ENCODE measurements at places on chromosomes 2 and 18. TPM values are rescaled to one million over a fixed set of nuclear protein-coding genes. Genes with fewer than 3 reads are reported as not detected.

The PROM2 gene
- total RNA-seq, result 0.60 TPM

GRCh38 chr18:30094556-30094955, 948.0 kb downstream of the DSC3 start:
- peak; percentile 60 for DNase-seq

DNA sequence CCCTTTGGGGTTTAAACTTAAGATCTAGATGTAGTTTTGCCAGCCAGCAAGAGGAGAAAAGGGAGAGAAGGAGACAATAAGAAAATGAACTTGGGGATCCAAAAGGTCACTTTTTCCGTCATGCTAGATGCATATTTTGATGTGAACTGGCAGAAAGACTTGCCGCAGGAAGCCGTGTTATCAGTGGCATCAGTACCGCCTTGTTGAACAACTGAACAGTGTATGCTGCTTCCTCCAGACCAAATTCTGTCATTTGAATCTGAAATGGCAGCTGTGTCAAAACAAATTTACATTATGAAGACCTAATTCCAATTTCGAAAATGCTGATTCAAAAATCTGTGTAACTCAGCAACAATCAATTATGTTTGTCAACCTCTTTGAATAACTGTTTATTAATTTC, 42.1 kb downstream of the TMEM200C start:
- DNase-seq, result no peak

The L3MBTL4 gene
- 0.18 TPM for total RNA-seq

DNA sequence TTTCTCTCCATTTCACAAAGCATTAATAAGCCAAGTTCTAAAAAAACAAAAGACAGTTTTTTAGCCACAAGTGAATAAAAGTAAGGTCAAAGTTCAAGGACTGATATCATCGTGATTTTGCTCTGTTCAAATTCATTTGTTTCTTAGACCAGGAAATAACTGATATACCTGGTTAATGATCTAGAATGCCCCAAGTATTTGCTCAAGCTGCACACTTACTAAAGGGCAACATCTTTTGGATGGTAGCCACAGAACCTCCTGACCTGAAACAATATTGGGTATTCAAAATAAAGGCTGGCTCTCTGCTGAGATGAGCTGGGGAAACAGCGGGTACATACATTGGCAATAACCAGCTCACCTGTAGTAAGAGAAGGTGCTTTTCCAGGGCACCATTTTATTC, 314.7 kb upstream of the LYPD1 start:
- DNase-seq, result no peak

The TGFA gene
- total RNA-seq, result 0.12 TPM

- peak; percentile 32 for DNase-seq
Observed at GRCh38 chr2:189661957-189662321, 680 bp downstream of the ASNSD1 start.

The MOGAT1 gene
- total RNA-seq, result not detected

DNA sequence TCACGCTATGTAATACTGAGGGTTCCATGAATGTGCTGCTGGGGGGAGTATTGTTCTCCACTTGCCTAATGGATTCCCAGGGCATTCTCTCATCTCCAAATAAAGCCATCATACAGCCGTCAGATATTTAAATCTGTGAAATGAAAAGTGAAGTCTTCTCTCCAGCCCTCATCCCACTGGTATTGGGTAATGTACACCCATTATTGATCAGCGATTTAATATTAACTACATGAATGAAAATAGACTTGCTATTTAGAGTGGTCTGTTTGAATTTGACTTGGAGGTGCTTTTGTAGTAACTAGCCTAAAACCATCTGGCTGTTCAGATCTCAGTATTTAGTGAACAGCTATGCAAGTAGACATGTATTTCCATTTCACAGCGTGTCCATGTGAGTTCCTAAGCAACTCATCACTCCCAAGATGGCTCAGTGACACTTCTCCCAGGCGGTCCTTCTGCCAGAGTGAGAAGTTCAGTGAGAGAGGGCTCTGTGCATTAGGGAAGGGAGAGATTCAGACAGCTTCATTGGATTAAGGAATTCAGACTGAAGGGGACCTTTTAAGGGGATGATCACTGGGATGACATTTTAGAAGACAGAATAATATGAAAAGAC, 140.7 kb downstream of the WDSUB1 start:
- DNase-seq, result no peak

The BMP10 gene
- not detected for total RNA-seq

The TEX44 gene
- not detected for total RNA-seq

GRCh38 chr18:77397056-77397455, 147.4 kb downstream of the GALR1 start:
- DNase-seq, result no peak

- no peak for DNase-seq
Observed at GRCh38 chr2:233817995-233818638, 36.2 kb downstream of the HJURP start.

DNA sequence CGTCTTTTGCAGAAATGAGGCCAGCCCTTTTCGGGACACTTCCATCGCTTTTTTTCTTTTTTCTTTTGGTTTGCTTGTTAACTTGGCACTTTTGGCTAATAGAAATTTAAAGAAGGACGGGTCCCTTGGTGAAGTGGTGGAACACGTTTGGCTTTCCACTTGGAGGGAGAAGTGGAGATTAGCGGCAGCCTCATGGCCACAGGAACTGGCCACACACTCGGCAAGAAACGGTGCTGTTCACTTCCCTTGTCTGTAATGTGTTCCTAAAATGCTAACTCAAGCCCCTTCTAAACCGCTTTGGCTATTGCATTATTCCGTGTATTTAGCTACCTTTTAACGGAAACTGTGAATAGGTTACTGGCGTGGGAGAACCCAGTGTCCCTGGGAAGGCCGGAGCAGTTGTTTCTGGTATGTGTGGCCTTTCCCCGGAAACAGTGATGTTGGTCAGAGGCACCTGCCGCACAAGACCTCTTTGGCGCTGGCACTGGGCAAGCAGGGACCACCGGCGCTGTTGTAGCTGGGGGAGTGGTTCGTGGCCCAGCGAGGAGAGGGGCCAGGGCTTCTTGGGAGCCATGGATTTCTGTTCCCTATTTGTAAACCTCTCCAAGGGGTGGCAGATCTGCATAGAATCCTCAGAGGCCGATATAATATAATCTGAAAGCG, 981 bp downstream of the RAMP1 start:
- no peak for DNase-seq

GRCh38 chr2:152490686-152491455, 155.9 kb downstream of the FMNL2 start:
- DNase-seq, result peak; percentile 42

- DNase-seq, result peak; percentile 94
Observed at GRCh38 chr2:167509586-167509985, 621.3 kb downstream of the XIRP2 start.

- DNase-seq, result no peak
Observed at GRCh38 chr2:67792191-67792590, 270.6 kb downstream of the C1D start.

- DNase-seq, result peak; percentile 91
Observed at GRCh38 chr2:108594132-108594981, 60.1 kb downstream of the LIMS1 start.

DNA sequence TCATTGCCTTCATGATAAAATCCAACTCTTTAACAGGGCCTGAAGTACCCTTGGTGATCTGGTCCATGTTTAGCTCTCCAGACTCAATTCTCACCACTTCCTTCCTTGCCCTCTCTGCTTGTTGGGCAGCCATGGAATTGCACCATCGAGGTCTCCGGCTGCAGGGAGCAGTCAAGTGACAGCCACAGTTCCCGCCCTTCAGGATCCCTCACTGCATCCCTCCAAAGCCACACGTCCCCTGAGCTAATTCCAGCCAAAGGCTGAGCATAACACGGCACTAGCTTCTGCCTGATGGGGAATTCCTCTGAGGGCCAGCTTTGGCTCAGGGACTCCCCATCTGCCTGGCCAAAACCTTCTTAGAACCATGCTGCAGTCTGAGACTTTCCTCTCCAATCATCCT, 47.4 kb upstream of the SLC1A4 start:
- no peak for DNase-seq

DNA sequence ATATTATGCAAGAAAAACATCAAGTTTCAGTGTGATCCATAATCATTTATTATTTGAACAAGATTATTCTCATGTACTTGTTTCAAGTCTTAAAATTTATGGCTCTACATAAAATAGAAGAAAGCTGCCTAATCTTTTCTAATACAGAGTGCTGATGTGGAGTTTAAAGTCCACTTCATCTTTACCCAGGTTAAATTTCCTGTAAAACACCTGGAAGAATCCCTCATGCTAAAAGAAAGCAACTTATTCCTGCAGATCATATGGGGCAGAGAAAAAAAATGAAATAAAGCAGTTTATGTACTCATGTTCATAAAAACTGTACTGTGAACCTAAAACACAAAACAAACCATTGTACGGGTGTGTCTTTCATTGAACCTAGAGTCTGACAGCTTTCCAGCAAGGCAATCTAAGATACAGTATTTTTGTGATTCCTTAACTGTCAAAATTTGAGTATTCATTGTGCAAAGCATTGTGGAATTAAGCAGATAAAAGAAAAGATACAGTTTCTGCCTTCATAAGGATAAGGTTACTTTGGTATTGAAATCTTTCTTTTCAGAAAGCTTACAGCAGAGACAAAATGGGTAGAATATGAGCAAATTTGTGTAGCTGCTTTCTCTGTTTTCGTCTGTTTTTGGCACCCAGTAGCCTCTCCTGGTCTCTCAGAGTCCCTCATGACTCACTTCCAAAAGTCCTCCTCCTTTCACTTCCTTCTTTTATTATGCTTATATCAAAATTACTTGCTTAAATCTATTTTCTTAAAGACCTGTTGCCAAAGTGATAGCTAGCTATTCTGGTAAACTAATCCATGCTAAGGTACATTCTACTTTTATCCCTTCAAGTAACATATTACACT, 26.9 kb upstream of the GLS start:
- peak; percentile 54 for DNase-seq

The SPIRE1 gene
- 44.0 TPM for total RNA-seq

The ZBTB7C gene
- total RNA-seq, result not detected

The TDRD15 gene
- not detected for total RNA-seq

DNA sequence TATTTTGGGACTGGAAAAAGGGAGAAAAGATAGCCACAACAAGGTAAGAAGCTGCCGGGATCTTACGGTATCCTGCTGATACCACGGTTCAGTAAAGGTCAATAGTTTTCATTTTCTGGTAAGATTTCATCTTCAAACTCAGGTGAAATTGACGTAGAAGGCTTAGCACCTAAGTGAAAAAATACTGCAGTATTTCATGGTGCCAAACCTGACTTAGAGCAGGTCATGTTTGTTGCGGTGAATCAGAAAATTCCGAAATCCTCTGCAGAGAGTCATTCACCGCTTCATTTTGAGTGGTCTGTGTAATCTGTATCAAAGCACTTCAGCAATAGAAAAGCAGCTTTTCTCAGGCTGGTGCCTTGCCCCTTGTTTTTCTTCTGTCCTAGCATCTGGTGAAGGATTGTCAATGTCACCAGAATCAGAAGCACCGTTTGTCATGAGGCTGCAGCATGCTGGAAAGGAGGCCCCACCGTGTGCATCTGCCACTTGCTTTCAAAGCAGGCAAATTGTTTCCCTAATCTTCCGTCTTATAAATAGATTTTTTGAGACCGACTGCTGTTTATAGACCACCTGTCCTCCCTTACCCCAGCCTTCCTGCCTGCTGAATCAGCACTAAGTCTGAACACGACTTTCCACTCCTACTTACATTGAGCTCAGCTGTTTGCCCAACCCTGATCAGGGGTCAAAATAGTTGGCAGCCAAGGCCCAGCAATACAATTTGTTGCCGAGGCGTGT, 156.3 kb downstream of the EML6 start:
- DNase-seq, result no peak

The XDH gene
- total RNA-seq, result not detected

GRCh38 chr18:22591222-22591621, 173.5 kb upstream of the CTAGE1 start:
- DNase-seq, result no peak

GRCh38 chr2:69113627-69114026, 100.6 kb downstream of the ANTXR1 start:
- no peak for DNase-seq

DNA sequence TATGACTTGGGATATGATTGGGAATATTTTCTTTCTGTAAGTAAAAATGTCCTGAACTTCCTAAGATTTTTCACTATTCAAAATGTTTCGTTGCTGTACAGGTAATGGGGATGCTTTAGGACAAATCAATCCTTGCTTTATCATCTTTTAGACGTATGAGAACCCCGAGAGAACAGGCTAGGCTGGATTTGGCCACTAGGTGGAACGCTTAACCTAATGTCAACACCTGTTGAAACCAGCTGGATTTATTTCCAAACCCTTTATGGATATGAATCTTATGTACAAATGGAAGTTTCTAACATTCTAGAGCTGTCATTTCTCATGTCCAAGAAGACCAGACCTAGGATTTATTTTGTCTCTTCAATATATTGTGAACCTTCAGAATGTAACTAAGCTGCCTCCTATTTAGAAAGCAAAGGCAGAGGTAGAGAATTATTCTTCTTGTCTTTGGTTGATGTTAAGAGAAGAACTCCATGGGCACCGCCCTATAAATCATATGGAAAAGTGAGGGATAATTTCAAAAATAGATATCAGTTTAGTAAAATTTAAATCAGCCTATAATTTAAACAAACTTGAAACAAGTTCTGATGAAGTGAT, 96.7 kb downstream of the PMAIP1 start:
- peak; percentile 10 for DNase-seq

DNA sequence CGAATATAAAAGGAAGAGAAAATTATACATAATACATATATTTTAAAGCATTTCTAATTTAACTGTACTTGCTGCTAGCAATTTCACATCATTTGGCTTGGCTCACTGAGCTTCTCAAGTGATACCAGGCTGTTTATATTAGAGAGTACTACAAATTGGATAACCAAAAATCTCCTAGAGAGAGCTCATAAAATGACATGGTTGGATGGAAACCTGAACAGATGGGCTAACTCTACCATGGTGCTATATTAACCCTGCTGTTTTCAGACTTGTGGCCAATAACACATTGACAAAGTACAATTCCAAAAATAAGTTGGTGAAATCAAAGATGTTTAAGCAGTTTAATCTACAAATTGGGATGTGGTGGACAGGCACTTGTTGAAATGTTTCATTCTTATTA, 364.4 kb upstream of the GCFC2 start:
- DNase-seq, result no peak

- no peak for DNase-seq
Observed at GRCh38 chr2:179614121-179614520, 247.3 kb downstream of the ZNF385B start.

- no peak for DNase-seq
Observed at GRCh38 chr2:68916226-68916625, 36.5 kb downstream of the GKN2 start.
